ENCODE measurements at places on chromosomes 2 and 18.

DNA sequence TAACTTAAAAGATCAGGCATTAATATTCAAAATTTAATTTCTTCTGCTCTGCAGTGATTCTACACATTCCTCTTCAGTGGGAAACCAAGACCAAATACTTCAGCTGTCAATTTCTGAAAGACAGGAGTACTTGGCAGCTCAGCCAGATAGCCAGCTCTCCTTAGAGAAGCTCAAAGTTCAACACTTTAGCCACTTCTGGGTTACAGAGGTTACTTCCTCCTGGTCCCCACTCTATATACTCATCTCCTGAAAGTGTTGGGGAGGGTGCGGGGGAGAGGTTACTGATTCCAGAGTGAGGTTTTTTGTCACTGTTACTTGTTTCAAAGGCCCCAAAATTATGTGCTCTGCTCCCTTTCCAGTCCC lies 4.1 kb downstream of the CYTIP start:
- DNase-seq, result no peak

DNA sequence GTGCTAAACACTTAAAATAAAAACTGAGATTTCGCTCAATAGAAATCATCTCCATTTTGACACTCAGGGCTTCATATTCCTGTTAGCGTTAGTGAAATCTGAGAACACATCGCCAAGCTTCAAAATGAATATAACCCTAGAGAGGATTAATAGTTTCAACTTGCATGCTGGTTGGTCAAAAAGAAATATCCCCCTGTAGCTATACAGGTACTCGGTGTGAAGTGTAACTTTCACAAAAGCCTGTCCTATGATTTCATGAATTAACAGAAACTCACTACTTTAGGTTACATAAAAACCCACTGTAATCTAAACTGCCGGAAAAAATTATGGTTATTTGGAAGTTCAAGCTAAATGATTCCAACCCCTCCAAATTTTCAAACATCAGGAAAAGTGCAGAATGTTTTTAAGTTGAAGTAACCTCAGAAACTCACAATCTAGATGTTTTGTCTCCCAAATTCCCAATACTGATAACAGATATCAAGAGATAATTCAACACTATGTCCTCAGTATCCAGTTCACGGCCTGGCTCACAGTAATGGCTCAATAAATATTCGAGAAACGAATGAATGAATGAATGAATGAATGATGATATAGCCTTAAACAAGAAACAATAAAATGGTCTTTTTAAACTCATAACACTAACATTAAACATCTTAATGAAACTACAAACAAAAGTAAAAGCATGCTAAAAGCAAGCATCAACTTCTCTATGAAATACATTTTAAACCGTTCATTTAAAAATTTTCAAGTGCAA lies 2.5 kb downstream of the TLK1 start:
- DNase-seq, result peak; percentile 71

DNA sequence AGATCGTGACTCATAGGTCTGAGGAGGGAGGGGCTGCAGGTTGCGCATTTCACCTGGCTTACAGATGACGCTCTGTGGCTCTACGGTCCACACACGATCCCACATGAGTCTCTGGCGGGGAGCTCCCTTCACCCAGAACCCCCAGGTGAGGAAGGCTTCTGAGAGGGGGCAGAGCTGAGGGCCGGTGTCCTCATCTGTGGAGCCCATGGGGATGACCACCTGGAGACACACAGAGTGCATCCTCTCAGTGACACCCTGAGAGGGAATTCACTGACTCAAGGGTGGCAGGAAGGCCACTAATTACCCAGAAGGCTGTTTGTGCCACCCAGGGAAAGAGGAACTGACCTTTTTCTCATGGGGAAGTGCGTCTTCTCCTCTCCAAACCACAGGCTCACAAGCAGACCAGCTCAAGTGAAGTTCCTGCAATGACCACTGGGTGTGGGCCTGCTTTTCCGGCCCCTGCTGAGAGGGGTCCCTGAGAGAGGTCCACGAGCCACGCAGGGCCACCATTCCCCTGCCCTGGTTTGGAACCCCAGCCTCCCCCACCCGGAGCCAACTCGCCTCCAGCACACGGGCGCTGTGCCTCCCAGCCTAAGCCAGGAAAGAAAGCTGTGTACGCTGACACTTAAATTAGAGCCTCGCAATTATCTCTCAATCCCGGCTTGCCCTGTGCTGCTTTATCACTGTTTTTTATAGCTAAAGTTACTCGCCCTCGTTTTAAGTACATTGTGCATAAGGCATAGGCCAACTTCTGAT lies 114.1 kb downstream of the BCL11A start:
- no peak for DNase-seq

- DNase-seq, result no peak
Measured at GRCh38 chr2:63891488-63892030, 49.9 kb downstream of the UGP2 start.

GRCh38 chr2:46964835-46965560 lies 49.4 kb upstream of the MCFD2 start:
- DNase-seq, result no peak

DNA sequence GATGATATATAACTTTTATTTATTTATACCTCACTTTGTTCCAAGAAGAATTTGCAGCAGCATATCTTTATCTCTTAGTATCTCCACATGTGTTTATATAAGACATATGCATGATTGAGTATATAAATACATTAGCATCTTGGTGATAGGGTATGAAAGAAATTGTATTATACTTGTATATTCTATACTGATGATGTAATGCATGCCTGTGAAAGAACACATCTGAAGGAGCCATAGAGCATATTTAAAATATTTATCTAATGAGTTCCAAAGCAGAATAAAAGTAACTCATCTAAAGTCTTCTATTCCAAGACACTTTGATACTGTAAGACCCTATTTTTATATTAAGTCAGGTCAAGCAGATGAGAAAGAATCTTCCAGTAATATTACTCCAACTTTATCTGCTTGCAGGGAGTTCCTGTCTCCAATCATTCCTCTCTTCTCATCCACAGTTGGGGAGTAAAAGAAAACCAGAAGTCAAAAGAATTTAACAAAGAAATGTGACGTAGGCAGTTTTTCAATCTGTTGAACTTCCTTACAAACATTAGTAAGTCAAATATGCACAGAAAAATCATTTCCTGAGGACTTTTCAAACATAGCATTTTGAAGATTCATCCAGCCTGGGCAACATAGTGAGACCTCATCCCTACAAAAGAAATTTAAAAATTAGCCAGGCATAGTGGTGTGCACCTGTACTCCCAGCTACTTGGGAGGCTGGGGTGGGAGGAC lies 76.7 kb downstream of the DTNB start:
- DNase-seq, result no peak

All from NCI-H510A treated with DMSO at 0.1 percent for 48 hours (cell line).